ENCODE measurements at places on chromosomes 5 and 9.

DNA sequence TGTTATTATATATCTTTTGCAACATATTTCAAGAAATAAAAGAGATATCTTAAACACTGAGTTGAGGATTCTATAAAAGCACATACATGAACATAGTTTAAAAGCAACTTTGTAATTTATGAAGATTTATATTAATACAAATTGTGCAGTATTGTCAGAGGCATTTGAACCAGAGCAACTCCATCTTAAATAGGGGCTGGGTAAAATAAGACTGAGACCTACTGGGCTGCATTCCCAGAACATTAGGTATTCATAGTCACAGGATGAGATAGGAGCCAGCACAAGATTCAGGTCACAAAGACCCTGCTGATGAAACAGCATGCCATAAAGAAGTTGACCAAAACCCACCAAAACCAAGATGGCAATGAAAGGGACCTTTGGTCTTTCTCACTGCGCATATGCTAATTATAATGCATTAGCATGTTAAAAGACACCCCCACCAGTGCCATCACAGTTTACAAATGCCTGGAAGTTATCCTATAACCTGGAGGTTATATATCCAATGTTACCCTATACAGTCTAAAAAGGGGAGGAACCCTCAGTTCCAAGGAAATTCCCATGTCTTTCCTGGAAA lies 320.2 kb downstream of the FAM170A start:
- no peak for DNase-seq

DNA sequence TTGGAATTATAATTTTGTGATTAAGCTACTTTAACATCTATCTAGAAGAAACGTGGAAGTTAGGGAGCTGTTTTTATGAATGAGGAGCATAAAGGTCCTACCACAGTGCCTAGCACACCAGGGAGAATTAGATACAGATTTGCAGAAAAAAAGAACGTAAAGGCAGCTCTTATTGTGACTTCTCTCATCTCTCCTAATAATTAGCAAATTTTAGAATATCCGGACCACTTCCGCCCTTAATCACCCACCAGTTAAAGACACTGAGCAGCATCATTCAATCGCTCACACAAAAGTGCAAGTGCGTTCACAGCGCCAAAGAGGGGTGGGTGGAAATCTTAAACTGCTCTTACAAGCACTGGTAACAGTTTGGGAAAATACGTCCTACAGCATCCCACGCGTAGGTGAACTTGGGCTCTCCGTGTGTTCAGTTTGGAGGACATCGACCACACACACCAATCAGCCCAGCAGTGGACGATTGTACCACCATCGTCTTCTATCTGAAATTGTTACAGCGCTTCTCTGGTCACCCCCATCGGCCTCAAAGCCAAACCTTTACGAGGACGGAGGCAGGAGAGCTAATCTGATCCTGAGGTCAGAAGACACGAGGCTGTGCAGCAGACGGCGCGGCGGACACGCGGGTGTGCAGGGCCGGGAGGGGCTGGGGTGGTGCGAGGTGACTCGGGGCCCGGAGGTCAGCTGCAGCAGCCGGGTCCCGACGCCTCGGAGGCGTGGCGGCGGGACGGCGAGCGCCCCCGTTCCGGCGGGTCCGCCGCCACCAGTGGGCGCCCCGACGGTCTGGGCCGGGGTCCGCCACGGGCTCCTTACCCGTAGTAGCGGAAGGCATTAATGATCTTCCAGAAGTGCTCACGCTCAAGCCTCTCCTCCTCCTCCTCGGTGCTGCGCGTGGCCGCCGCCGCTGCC lies 646 bp downstream of the CARNMT1 start:
- peak; percentile 65 for DNase-seq

GRCh38 chr9:115034801-115035200 lies 83.2 kb downstream of the TNC start:
- no peak for DNase-seq

DNA sequence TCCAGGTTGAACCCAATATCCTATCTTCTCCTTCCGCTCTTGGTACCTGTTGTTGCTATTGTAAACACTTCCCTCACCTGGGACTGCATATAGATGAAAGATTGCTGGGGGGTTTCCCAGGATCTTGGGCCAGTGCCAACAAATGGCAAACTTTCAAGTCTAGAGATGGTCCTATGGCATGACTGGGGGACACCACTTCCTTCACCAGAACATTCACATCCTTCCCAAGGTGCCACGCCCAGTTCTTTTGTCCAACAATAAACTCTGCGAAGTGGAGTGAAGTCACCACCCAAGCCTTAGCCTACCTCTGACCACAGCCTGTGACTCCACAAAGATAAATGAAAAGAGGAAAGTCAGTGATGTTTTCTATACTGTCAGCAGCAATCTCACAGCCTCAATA lies 34.4 kb downstream of the DOCK8 start:
- no peak for DNase-seq

DNA sequence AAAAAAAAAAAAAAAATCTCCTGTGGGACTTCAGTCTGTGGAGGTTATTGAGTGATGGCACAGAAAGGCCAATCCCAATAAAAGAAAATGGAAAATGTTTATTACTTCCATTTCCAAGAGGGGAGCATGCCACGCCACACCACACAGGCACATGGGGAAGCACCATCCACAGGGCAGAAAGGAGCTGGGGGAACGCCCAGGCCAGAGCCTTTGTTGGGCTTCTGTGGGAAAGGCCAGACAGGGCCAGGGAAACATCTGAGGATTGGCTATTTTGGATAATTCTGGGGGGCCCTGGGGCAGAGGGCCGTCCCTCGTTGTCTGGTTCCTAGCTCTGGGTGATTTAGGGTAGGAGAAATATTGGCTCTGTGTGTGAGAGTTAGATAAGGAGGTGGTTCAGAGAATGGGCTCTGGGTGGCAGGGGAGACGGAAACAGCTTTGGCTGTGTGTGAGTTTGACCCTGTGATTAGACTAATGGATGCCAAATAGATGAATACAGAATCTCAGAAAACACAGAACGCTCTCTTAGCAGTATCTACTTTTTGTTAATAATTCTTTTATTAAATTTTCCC lies 49.0 kb upstream of the ABL1 start:
- DNase-seq: no peak

DNA sequence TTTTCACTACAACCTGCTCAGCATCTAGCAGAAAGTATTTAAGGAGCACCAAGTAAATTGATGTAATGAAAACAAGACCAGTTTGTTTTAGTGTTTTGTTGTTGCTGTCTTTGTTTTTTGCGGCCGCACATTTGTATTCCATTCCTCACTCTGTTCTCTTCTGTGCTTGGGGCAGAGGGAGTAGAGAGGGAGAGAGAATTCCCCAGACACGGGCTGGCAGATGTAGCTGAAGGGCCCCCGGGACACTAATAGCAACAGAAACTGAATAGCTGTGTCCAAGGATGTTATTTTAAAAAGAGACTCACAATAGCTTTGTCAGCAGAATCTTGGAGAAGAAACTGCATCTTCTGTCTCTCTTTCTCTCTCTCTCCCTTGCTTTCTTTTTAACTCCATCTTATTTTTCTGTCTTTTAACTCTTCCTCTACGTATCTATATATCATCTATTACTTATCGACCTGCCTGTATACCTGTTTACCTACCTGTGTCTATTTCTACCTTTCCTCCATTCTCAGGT lies 145.3 kb downstream of the PAPPA start:
- no peak for DNase-seq

- no peak for DNase-seq
Measured at GRCh38 chr5:145787996-145788395, 47.1 kb downstream of the PRELID2 start.

DNA sequence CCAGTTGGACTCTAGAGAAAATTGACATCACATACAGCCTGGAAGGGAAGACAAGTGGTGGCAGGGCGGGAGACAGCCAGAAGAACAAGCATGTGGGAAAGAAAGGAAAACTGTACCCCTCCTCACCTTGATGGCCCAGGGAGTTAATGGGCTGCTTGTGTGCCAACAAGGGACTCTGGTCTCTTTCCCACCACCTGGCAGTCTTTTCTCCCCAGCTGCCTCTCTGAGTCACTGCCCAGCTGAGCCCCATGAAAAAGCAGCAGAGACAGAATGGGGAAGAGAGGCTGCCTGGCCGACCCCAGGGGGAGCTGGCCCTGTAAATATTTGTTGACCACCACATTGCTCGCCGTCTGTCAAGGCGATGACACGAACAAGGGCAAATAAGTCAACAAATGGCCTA lies 359.4 kb downstream of the ENC1 start:
- DNase-seq: no peak

DNA sequence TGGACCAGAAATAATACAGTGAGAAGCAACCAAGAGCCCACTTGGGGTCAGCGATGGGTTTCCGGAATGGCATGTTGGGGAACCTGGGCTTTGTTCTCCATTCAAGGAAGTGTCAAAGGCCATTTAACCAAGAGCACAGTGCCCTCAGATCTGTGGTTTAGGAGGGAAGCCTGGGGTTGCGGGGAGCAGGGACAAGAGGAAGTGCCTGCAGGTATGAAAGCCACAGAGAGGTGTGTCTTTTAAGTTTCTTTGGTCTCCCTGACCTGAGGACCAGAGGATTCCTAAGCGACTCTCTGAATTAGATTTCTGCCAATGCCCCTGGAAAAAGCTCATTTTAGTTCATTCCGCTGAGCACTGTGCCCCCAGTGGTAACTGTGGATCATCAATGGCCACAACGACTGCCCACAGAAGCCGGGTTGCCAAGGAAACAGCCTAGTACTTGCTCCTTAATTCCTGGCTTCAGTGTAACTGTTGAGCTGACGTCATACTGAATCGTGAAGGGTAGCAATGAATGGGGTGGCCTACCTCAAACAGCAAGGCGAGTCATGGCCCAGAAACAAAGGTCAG lies 107.3 kb upstream of the SPIN1 start:
- DNase-seq: no peak

- peak; percentile 7 for DNase-seq
Measured at GRCh38 chr5:157431544-157432200, 28.3 kb upstream of the NIPAL4 start.

DNA sequence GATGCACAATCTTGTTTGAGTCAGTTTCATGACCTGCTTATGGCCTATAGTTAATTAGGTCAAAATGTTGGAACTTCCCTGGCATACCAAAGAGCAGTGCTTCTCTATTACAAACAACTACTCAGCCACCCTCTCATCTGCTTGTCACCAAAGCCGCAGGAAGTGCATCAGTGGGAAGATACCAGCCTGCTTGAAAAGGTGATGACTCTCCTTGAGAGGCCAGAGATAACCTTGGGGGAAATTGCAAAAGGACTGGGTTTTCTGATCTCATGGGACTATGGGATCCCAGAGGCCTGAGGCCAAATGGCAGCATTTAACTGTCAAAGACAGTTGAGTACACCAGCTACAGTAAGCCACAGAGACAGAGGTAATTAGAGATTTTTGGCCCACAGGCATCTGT lies 69.9 kb downstream of the C9orf57 start:
- no peak for DNase-seq

GRCh38 chr9:136283291-136284235 lies 20.3 kb downstream of the CCDC187 start:
- DNase-seq: no peak

GRCh38 chr5:59616413-59616812 lies 277.1 kb downstream of the PDE4D start:
- DNase-seq: no peak

GRCh38 chr9:131977109-131977838 lies 102.4 kb downstream of the MED27 start:
- no peak for DNase-seq
